ENCODE measurements at places on chromosomes 5 and 9.

DNA sequence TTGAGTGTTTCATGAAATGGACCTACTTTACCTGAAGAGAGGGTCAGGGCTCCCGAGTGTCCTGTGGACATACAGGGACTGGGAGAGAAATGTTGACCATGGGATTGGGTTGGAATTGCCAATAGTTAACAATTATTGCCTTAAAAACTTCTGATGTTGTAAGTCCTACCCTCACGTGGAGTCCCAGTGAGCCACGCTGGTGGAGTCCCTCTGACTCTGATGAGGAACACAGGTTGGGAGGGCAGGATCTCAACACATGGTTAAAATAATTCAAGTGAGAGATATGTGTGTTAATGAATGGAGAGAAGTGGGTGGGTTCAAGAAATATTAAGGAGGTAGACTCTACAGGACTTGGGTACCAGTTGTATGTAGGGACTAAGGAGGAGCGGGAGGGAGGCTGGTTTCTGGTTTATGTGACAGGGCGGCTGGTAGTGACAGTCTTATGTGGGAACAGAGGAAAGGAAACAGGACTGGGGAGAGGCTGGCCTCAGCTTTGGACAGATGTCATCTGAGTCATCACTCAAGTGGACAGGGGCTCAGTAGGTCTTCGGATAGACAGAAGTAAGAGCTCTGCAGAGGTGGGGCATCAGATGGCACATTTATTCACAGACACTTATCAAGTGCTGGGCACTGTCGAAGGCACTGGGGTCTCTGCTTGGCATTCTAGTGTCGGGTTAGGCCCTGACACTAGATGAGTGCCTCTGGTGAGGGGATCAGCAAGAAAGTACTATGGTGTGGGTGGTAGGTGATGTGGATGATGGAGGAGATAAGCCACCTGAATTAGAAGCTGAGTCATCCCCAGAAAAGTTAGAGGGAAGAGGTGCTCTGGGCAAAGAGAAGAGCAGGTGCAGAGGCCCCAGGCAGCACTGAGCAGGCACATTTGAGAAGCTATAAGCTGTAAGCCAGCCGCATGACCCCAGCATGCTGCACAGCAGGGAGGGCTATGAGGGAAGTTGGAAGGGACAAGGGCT lies 27.2 kb downstream of the MAML1 start:
- DNase-seq, result peak; percentile 20

GRCh38 chr9:101220341-101220740 lies 164.5 kb downstream of the BAAT start:
- DNase-seq, result no peak

GRCh38 chr9:19087106-19088000 lies 15.4 kb downstream of the HAUS6 start:
- DNase-seq, result no peak

GRCh38 chr5:178337334-178337741 lies 104.7 kb upstream of the PHYKPL start:
- no peak for DNase-seq

DNA sequence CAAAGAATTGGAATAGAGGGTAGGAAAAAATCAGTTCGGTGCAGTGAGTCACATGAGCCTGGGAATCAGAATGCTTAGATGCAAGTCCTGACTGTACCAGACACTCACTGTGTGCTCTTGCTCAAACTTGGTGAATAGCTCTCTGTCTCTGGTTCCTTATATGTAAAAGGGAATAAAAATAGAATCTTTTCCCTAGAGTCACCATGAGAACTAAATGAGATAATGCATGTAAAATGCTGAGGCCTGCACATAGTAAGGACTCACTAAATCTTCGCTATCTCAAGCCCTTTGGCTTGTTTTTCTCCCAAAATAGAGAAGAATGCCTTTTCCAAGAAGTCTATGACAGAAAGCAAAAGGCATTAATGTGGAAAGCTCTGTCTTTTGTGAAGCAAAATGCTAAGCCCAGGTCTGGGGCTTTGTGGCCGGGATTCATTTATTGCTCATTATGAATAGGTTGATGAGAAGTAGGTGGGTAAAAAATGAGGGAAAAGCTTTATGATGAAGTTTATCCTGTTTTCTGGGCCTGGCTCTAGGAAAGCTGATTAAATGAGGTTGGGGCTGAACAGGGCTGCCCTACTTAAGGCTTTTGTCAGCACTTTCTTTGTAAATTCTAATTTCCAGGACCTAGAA lies 483.3 kb downstream of the DMAC1 start:
- DNase-seq, result no peak

- no peak for DNase-seq
Measured at GRCh38 chr9:114774524-114774923, 31.3 kb downstream of the TNFSF15 start.

DNA sequence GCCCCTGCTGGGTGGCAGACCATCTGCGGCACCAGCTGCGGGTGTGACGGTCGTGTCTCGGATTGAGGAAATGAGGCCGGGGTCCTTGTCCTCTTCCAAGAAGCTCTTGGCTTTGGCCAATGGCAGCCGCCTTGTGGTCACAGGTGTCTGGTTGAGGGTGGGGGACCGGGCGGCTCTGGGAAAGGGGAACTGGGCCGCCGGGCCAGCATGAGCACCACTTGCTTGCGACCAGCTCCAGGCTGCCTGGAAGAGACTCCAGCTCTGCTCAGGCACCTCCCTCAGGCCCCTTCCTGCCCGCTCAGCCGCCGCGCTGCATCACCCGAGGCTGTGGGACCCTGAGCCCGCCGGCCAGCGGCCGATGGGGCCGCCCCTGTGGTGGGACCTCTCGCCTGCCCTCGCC lies 59.7 kb downstream of the RXRA start:
- DNase-seq, result no peak
